ENCODE measurements at places on chromosomes 3 and 15.

DNA sequence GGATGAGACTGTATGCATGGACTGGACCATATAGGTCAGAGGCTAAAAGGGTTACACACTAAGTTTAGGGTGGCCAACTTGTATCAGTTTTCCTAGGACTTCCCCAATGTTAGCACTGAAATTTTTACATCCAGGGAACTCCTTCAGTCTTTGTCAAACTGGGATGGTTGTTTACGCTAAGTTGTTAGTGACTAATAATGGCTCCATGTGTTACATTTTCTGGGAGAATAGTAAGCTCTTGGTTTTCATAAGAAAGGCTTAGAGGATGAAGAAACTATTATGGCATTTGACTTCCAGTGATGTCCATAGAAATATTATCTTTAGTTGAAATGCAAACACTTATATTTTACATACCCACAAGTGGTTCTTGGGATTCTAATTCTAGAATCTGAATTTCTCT lies 57.9 kb upstream of the ST3GAL6 start:
- DNase-seq, result no peak

GRCh38 chr15:71219101-71219500 lies 103.8 kb downstream of the THSD4 start:
- no peak for DNase-seq

GRCh38 chr3:81620849-81621248 lies 140.6 kb downstream of the GBE1 start:
- DNase-seq, result no peak

DNA sequence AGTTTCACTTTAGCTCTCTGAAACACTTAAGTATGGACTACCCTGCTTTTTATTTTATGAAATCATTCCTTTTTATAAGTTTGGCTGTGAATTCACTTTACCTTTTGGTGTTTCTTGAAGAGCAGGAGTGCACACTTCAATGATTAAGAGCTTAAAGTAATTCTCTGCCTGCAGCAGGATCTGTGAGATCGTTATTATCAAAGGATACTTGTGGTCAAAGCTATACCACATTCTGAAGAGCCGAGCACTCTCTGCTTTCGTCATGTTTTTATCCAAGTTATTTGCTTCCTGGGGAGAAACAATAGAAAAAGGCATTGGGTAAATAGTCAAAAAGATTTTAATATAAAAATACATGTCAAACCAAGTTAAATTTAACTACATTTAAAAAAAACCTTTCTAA lies 243.7 kb downstream of the CHST2 start:
- no peak for DNase-seq

GRCh38 chr3:34198309-34198708 lies 399.9 kb downstream of the PDCD6IP start:
- DNase-seq, result no peak
